ENCODE measurements at places on chromosomes 2 and 18.
A peak's percentile ranks its signal among the peaks of the same experiment; 100 is the strongest.

DNA sequence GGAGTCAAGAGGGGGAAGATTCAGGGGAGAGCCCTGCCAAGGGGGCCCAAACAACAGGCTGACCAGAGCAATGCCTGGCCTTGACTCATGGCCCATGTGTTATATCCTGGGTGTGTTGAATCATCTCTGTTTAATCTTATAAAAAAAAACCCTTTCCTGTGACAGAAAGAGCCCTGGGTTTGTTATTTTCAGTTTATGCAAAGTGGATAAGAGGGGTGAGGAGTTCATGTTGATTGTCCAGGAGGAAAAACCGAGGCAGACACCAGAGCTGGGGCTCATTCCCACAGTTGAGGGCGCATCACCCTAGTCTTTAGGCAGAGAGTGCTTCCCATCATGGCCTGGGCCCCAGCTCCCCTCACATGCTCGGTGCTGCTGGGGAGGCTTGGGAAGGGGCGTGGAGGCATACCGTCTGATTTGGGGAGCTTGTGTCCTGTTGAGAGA, 30.9 kb upstream of the IL37 start:
- no peak overlapping the region for H3K27ac ChIP-seq
- no peaks in the 10 kb centered on the region for H3K36me3 ChIP-seq
- no peak overlapping the region for H3K4me3 ChIP-seq
- DNase-seq: peak; percentile 61
- H3K4me1 ChIP-seq: peaks cover 8% of the 10 kb centered on the region

GRCh38 chr2:228599781-228600180, 418.3 kb upstream of the SPHKAP start:
- no peak overlapping the region for H3K4me3 ChIP-seq
- H3K4me1 ChIP-seq: no peaks in the 10 kb centered on the region
- no peaks in the 10 kb centered on the region for H3K27me3 ChIP-seq
- no peaks in the 10 kb centered on the region for H3K36me3 ChIP-seq
- no peak for DNase-seq
- no peak overlapping the region for H3K27ac ChIP-seq

DNA sequence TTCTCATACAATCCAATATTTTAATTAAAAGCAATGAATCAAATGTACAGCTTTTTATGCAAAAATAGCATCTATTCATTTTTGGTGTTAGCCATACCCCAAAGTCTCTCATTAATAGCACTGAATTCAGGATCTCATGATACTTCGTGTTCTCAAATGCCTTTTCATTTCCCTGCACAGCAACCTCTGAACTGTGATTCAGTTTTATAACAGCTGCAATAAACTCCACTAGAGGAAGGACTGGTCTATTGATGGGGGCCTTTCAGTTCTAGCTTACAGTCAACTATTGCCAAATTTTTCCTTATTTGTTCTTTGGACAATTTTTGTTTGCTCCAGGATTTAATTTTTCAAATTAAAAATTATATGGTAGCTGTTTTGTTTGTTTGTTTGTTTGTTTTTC, 4.8 kb upstream of the TMEM87B start:
- no peak overlapping the region for H3K4me3 ChIP-seq
- H3K27ac ChIP-seq: no peak overlapping the region
- H3K36me3 ChIP-seq: no peaks in the 10 kb centered on the region
- no peak for DNase-seq
- H3K27me3 ChIP-seq: no peaks in the 10 kb centered on the region

DNA sequence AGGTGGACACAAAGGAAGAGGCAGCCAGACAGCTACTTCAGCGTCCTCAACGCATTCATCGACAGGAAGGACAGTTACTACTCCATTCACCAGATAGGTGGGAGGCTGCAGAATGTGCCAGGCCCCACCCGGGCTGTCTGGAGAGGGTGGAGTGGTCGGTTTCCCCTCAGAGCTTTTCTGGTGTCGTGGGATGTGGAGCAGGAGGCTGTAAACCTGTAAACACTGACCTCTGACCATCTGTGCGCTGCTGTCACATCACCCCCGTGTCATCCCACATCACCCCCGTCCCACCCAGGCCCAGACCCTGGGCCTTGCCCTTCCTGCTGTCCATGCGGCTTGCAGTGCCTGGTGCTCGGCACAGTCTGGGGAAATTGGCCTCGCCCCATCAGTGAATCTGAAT, 17.1 kb downstream of the ATG4B start:
- no peak for DNase-seq
- H3K27me3 ChIP-seq: no peaks in the 10 kb centered on the region
- H3K27ac ChIP-seq: no peak overlapping the region
- H3K4me1 ChIP-seq: no peaks in the 10 kb centered on the region

DNA sequence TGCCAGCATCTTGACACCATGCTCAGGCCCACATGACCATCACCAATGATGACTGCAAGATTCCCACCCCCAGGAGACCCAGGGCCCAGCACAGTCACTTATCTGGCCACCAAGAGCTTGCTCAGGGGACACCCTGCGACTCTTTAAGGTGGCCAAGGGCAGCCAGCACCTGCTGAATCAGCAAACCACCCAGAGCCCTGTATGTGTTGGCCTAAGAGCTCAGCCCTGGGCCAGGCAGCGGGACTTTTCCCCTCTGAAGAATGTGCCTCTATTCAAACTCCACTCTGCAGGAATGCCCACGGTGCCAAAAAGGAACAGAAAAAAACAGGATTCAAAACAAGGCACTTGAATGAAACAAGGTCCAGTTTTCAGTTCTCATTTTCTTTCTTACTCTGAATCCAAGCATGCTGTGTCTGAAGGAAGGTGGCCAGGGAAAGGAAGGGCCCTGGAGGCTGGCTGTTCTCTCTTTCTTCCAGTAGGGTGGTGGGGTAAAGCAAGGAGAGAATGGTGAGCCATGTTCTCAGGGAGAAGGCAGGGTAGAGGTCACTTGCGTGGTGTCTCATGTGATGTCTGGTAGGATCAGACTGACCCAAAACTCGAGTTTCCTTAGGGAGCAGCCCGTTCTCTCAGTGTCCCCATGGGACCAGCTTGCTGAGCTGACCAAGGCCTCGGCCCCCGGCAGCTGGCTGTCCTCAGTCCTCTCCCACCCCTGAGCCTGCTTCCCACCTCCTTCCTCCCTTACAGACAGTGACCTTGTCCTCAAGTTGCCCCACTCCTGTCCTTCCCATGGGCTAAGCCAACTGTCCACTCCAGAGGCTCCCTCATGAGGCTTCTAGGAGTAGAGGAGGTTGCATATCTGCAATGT, 150.0 kb downstream of the RNF152 start:
- H3K4me1 ChIP-seq: no peaks in the 10 kb centered on the region
- H3K36me3 ChIP-seq: no peaks in the 10 kb centered on the region
- no peak overlapping the region for H3K27ac ChIP-seq
- no peak for DNase-seq
- no peaks in the 10 kb centered on the region for H3K27me3 ChIP-seq
- no peak overlapping the region for H3K4me3 ChIP-seq

GRCh38 chr2:57674025-57674424, 372.6 kb upstream of the VRK2 start:
- H3K27me3 ChIP-seq: no peaks in the 10 kb centered on the region
- no peak for DNase-seq
- no peaks in the 10 kb centered on the region for H3K4me1 ChIP-seq
- no peak overlapping the region for H3K4me3 ChIP-seq
- H3K27ac ChIP-seq: no peak overlapping the region

DNA sequence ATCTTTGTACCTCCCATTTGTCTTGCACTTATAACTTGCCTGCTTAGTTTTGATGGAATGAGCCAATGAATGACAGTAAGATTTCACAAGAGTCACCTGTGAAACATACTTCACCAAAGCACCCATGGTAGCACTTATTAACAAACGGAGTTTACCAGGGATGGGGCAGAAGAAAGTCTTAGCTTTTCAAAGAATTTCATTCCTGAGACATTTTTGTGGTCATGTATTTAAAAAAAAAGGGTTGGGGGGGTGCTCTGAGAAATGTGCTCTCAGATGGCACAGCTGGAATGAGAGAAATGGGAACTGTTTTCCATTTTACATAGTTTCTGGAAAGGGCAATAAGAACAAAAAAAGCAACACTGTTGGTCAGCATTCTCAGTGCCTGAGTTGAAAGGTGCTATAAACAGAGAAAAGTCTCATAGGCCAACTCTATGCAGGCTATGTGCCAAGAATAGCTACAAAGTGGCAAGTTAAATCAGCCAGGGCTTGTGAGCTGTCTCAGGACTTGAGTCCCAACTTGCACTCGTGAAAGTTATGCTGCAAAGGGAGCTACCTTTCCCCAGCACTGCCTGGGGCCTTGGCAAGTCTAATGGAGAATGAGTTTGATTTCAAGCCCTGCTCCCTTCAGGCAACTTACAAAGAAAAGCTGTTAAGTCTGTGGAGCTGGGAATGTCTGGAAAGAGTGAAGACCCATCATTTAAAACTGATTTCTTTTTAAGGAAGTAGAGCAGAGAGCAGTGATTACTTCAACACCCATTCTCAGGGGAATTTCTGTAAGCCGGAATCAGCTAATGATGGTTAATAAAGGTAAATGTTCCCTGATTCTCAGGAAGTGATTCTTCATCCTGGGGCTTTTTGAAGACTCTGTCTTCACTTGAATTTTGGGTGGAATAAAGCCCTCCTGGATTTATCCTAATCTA, 170.6 kb downstream of the SLC8A1 start:
- no peaks in the 10 kb centered on the region for H3K4me1 ChIP-seq
- H3K27ac ChIP-seq: no peak overlapping the region
- H3K27me3 ChIP-seq: no peaks in the 10 kb centered on the region

- no peak for DNase-seq
- no peaks in the 10 kb centered on the region for H3K4me1 ChIP-seq
- peaks cover 6% of the 10 kb centered on the region for H3K27me3 ChIP-seq
Observed at GRCh38 chr2:233803292-233803911, 25.3 kb downstream of the MROH2A start.

DNA sequence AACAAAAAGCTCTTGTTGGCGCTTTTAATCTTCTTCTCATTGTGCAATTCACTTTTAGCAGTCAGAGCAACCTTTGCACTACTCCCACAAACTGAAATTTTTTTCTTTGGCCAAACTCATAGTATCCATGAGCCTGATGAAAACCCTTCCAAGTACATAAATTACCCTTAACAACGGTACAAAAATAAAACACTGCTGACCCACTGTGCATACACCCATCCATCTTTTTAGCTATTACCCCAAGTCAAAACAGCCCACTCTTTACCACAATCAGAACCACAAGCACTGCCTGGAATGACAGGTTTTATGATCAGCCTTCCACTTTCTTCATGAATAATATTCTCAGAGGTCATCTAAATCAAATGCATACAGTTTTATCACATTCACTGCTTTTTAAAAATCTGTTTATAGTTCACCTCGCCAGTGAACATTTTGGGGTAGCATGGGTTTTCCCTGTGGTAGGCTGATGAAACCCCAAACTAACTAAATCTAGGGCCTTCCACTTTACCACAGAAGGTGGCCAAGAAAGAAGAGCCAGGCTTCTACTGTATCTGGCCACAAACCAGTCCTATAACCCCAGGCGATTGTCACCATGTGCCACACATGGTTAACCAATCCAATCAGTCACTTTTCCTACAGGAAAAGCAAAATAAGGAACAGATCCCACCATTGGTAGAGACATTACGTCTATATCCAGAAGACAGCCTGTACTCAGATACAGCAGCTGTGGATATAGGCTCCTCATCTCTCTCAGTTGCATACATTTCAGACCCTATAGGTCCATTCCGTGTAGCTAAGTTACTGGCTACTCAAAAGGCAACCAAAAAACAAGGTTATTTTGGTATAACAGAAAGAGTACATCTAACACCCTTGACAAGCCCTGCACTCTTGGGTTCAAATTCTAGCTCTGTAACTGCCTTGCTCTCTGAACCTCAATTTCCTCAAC, 171.3 kb downstream of the THADA start:
- peaks cover 22% of the 10 kb centered on the region for H3K4me1 ChIP-seq
- no peak overlapping the region for H3K4me3 ChIP-seq
- no peaks in the 10 kb centered on the region for H3K27me3 ChIP-seq
- H3K36me3 ChIP-seq: peaks cover 2% of the 10 kb centered on the region

DNA sequence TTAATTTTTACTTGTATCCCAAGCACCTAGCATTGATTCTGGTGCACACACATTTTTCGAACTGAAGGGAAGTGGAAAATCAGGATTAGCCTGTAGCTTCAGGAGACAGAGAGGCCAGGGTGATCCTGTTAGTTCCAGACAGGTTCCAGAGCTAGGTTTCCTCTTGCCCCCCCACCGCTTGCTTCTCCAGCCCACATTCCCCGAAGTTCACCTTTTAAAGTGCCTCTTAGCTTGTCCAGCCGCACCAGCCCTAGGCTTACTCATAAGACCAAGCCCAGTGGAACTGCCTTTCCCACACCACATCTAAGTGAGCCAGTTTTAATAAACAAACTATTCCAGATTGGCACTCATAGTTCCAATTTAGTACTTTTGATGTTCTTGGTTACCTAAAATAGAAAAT, 898.6 kb upstream of the KLHL29 start:
- no peak overlapping the region for H3K4me3 ChIP-seq
- no peak for DNase-seq
- no peaks in the 10 kb centered on the region for H3K36me3 ChIP-seq

DNA sequence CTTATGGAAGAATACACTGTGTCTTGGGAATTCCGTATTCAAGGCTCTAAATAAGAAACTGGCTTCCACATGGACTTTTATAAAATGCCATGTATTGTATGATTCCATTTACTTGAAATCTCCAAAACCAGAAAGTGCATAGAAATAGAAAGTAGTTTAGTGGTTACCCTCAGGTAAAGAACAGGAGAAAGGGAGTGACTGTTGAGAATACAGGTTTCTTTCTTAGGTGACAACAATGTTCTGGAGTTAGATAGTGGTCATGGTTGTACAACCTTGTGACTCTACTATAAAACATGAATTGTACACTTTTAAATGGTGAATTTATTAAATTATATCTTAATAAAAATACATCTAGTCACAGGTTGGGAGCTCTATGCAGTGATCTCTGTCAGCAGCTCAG, 481.8 kb downstream of the SPAG16 start:
- DNase-seq: no peak
- H3K4me1 ChIP-seq: no peaks in the 10 kb centered on the region
- H3K27me3 ChIP-seq: no peaks in the 10 kb centered on the region
- H3K27ac ChIP-seq: no peak overlapping the region
- H3K4me3 ChIP-seq: no peak overlapping the region
- no peaks in the 10 kb centered on the region for H3K36me3 ChIP-seq

DNA sequence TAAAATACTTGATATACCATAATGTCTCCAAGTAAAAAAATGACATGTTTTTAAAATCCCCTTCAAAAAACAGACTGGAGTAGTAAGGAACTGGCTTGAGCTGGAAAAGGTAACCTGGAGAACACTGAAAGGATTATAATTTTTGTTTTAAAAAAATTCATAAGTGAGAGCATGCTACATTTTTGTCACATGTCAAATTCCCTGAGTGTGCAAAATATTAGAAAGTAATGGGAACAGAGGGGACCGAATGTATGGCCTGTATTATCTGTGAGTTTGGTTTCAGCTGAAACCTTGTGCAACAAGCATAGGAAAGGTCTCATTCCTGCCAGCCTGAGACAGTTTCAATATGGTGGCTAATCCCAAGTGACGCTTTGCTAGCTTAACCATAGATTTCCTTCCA, 202.5 kb downstream of the SLC39A10 start:
- H3K4me1 ChIP-seq: no peaks in the 10 kb centered on the region
- H3K4me3 ChIP-seq: no peak overlapping the region
- no peaks in the 10 kb centered on the region for H3K27me3 ChIP-seq
- DNase-seq: no peak

GRCh38 chr2:127664065-127664894, 11.1 kb downstream of the LIMS2 start:
- H3K27me3 ChIP-seq: peaks cover 41% of the 10 kb centered on the region
- no peak overlapping the region for H3K4me3 ChIP-seq
- no peak overlapping the region for H3K27ac ChIP-seq
- DNase-seq: no peak

Data from CD4-positive, alpha-beta T cell (primary cell).